ENCODE measurements at places on chromosomes 11 and 22.

GRCh38 chr22:16806401-16806800 is 18.8 kb downstream of the XKR3 start:
- DNase-seq, result no peak

GRCh38 chr22:25448435-25449051 is 115.9 kb upstream of the GRK3 start:
- no peak for DNase-seq

- no peak for DNase-seq
These were observed 64.7 kb downstream of the TSPAN18 start for GRCh38 chr11:44791316-44791925.

- DNase-seq, result no peak
These were observed 71.6 kb upstream of the SHANK2 start for GRCh38 chr11:71323876-71324526.

DNA sequence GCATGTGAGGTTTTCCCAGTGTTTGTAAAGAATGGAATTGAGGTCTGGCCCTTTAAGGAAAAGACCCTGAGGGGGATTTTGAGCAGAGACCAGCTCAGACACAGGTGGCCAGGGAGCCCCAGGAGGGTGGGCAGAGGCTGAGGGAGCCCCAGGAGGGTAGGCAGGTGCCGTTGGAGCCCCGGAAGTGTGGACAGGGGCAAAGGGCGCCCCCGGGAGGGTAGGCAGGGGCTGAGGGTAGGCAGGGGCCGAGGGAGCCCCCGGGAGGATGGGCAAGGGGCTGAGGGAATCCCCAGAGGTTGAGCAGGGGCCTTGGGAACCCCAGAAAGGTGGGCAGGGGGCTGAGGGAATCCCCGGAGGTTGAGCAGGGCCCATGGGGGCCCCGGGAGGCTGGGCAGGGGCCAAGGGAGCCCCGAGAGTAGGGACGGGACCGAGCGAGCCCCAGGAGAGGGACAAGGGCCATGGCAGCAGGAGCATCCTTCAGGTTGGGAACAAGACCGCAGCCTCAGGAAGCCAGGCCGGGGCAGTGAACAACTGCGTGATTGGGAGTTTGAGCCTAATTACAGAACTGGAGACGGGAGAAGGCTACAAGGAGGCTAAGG is 292.0 kb downstream of the BRD1 start:
- DNase-seq, result no peak

DNA sequence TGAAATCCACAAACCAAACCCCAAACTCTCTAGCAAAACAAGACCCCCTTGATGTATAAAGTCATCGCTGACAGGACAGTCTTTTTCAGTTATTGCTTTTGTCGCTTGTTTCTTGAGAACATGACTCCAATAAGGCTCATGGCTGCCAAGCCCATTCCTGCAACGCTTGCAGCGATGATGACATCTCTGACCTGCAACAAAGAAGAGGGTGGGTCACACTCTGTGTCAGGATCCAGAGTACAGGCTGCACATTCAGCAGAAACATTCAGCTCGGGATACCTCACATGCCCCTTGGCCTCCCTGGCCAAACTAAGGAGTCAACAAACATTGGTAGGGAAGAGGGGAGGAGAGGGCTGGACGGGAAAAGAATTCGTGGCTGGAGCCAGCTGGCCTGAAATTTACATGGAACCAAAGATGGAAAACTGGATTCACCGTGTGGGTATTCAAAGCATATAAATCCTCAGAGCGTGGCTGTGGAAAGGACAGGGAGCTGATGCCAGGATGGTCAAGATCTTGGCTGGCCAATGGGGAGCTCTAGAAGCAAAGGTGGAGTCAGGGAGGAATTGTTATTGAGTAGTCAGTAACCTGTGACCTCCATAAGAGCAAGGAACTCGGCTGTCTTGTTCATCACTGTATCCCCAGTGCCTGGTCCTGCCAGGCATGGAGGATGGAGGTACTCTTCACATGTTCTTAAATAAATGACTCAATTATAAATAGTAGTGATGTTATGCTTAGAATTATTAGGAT is 11.8 kb upstream of the PLAAT2 start:
- no peak for DNase-seq

- no peak for DNase-seq
These were observed 6.0 kb downstream of the SYT9 start for GRCh38 chr11:7257724-7258123.

DNA sequence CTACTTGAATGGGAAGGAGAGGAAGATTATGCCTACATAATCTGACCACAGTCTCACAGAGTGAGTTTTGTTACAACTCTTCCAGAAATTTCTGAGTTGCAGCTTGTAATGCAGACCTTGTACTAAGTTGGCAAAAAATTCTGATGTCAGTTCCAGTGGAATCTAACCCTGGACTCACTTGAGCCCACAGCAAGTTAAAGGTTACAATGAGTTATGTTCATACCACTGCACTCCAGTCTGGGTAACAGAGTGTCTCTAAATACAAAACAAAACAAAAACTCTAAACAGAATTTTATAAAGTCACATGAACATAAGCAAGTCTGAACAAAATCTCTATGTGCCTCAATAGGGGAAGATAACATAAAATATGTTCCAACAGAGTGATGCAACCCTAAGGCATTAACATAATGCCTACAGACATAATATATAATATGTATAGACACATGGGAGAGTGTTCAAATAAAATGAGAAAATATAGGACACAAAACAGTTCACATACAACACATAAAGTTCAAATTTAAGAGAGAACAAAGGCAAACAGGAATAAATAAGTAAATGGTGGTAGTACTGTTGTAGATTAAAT is 1.1 kb downstream of the GLYAT start:
- DNase-seq, result no peak

GRCh38 chr11:130390071-130390758 is 38.2 kb downstream of the ADAMTS8 start:
- DNase-seq, result no peak

- DNase-seq, result no peak
These were observed 404.6 kb upstream of the CNTN5 start for GRCh38 chr11:98616098-98616655.

DNA sequence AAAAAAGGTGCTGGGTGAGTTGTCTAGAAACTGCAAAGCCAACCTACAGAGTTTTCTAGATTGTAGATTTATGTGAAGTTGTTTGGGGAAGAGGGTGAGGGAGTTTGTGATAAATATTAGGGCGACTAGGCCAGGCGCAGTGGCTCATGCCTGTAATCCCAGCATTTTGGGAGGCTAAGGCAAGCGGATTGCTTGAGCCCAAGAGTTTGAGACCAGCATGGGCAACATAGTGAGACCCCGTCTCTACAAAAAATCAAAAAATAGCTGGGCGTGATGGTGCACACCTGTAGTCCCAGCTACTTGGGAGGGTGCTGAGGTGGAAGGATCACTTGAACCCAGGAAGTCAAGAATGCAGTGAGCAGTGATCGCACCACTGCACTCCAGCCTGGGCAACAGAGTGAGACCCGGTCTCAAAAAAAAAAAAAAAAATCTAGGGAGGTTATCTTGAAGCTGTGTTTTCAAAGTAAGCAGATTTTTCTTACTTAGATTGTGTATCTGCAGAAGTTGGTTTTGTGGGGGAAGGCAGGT is 844 bp downstream of the APOL6 start:
- DNase-seq, result no peak

DNA sequence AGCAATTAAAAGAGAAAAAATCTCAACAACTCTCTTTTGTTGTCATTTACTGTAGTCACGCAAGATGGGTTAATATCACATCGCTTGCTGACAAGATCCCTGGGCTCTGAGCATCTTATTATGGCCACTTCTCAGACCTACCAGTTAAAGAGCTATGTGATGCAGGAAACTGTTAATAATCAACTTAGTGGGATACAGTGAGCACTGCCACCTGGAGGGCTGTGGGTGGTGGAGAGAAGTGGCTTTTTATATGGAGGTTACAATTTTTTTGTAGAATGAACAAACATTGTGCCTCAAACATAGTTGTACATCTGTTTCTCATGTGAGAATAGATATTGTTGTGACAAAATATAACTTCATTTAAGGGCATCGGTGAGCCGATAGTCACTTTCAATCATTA is 181.0 kb downstream of the TENM4 start:
- no peak for DNase-seq

GRCh38 chr22:26894766-26895485 is 237.5 kb downstream of the MIAT start:
- no peak for DNase-seq

All from GM18507 (cell line).